ENCODE measurements at places on chromosomes 2 and 18.

DNA sequence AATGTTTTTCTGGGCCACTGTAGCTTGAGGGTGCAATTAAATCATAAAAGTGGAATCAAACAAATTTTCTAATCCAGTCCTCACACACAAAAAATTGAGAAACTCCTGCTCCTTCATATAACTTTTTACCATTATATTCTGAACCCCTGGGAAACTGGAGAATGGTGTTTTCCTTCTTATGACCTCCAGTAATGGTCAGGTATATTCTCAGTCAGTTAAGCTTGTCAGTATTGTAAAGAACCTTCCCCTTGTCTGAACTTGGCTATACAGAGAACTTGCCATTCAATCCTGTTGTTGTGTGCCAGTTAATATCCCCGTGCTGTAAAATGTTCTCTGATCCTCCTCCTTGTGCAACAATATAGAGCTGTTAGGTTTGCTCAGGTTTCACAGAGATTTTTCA lies 39.5 kb downstream of the ZNF804A start:
- DNase-seq = no peak

- no peak for DNase-seq
Observed at GRCh38 chr2:144370937-144371584, 148.9 kb downstream of the ZEB2 start.

DNA sequence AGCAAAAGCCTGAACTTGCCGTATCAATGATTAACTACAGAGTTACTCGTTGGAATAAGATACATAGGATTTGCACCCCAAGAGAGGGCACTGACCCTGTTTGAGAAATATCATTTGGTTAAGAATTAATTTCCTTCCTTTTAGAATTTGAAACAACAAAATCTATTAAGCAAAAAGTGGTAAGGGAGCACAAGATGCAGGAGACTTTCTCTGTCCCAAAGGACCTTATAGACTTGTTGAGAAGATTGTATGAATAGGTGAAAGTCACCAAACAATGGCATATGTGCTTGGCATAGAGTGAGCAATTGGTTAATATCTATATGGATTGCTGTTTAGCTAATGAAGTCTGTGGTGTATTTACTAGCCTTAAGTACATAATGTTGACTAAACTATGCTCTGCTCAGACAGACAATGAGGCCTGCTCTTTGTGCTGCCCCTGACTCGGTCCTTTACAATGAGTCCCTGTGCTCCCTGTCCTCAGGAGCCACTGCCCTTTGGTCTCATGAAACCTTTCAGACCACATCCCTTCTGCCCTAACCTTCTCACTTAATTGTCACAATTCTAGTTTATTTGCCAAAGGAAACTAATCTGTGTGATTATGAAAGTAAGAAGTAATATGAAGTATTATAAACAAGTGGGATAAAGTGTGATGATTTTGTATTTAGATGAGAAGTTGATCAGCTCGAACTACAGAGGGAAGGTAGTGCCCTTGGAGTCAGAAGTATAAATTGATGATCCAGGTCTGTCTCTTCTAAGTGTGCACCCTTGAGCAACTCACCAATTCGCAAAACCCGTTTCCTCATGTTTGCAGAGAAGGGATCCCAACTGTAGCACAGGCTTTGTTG lies 21.2 kb upstream of the HNMT start:
- no peak for DNase-seq

DNA sequence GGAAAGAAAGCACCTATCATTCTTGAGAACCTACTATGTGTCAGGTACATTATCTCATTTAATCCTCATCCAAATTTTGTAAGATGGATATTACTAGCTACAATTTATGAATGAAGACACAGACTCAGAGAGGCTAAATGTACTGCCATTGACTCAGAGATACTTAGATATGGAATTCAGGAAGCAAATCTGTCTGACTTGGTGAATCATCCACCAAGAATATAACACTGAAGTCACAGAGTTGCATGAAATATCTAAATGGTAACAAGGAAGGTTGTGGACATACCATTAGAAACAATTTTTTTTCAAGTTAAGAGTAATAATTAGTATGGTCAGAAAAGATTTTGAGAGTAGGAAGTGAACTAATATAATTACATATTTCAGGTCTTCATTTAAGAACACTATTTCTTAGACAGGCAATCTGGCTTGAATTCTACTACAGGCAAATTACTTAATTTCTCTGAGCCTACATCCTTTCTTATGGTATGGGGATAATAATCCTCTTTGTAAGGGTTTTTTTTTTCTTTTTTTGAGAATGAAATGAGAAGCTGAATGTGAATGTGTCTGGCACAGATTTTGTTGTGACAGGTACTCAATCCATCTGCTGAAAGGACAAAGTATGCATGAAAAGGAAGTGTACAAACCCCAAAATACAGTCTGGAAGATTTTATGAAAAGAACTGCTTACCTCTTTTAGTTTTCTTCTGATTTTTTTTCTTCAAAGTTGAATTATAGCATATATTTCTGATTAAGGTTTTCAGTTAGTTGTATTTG lies 14.8 kb upstream of the C2orf66 start:
- DNase-seq = no peak

DNA sequence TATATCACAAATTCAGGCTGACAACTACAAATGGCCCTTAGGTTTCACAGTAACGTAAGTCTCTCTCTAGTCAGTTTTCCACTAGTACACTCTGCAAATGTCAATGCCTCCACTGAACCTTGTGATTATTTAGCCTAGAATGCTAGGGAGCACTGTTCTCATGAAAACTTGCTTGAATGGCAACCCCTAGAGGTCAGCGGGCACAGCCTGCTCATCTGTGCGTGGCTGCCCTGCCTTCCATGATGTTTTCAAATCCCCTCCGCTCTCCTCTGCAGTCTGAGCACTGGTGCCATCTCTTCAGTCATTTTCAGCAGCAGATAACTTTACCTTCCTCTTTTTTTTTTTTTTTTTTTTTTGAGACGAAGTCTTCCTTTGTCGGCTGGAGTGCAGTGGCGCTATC lies 84.1 kb upstream of the GULP1 start:
- no peak for DNase-seq

DNA sequence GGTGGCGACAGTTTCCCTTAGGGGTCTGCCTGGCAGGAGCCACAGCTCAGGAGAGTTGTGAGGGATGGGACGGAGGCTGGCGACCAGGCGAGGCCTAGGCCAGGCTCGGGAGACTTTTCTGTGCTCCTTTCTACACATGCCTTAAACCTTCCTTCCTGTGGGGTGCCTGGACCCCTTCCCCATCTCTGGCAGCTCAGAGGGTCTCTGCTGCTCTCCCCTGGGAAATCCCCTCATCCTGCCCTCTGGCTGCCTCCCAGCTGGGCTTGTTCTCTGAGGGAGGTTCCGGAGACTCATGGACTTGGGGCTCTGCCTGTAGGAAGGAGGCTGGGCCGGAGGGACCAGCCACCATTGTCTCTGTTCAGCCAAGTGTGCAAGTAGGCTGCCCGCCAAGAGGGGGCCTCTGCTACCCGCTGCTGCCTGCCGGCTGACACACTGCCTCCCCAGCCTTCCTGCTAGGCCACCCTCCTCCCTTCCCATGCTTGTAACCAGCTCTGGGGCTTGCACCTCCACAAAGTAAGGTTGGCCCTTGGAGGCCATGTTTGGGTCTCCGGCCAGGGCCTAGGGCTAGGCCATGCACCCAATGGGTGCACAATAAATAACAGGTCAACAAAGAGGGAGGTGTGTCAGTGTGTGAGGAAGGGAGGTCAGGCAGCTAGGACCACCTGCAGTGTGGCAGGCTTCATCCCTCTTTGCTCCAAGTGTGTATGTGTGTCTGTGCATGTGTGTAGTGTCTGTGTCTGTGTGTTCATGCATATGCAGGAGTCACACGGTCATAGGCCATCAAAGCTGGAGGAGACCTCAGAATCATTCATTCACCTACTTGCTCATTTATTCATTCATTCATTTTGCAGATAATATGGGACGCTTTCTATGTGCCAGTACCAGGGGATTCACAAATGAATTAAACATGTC lies 28.8 kb downstream of the PSD4 start:
- DNase-seq = no peak

DNA sequence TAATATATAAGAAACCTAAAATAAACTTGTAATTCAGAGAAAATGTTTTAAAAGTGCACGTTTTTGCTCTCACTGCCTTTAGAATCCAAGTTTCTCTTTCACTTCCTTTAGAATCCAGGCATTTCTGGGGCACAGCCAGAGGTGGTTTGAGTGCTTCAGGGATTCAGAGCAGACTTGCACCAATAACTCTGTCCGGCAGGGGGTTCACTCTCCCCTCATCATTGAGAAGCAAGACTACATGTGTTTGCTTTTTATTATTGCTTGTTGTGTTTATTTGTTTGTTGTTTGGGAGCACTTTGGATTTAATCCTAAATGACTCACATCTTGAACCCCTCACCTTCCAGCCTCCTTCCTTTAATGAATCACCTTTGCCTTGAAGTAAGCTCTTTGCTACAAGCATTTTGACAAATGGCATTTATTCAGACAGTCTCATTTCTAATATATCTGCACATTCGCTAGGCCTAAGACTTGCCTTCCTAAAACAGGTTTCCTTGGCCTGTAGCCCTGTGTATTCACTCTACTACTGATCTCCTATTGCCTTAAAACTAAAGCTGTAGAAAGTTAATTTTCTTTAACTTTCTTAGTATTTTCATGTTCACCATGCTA lies 233.5 kb upstream of the ATP5MC3 start:
- peak; percentile 20 for DNase-seq

DNA sequence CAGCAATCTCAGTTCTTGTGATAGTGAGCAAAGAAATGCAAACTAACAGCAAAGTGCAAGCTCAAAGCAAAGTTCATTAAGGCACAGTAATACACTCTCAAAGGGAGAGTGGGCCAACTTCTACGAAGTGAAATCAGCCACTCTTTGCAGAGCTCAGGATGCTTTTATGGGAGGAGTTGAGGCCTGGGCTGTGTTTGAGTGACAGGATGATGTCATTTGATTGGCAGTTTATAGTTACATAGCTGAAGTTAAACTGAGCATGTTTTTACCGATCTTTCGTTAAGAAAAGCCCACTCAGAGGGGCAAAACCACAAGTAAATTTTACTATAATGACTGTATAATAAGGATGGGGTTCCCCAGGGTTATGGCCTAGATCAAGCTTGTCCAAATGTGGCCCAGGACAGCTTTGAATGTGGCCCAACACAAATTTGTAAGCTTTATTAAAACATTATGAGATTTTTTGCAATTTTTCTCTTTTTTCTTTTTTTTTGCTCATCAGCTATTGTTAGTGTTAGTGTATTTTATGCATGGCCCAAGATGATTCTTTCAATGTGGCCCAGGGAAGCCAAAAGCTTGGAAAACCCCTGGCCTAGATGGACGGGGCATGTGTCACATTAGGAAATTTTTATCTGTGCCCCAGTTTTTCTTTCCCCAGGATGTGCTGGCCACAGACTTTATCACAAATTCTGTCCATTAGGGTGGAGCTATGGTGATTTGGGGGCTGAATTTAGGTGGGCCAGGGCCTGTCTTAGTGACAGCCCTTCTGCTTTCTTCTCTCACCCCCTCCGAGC lies 8.3 kb upstream of the DNAH7 start:
- DNase-seq = no peak

DNA sequence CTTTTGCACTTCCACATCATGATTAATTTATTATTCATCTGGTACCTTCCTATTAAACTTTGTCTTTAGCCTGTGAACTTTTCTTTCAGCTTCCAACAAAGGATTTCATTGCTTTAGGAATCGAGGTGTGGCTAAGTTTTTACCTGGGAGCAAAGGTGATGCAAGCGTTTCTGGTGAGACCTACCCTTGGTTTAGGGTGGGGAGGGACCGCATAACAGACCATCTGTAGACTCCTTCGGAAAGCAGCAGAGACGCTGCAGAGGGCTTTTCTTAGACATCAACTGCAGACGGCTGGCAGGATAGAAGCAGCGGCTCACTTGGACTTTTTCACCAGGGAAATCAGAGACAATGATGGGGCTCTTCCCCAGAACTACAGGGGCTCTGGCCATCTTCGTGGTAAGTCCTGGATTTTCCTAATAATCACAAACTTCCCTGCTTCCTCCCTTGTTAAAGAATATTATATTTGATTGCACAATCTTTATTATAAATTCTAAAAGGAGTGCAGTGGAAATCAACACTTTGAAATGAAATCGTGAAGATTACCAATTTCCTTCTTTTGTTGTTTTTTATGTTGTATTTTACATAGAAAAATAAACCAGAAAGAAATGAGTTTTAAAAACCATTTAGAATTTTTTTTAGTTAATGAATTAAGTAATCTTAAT lies at the start of gene DSG3:
Gene DSG3, plus strand, starts transcription at position 212 of the 662 bp plus-strand sequence. Its CDS starts 137 bp downstream, at position 349.
- no peak for DNase-seq

DNA sequence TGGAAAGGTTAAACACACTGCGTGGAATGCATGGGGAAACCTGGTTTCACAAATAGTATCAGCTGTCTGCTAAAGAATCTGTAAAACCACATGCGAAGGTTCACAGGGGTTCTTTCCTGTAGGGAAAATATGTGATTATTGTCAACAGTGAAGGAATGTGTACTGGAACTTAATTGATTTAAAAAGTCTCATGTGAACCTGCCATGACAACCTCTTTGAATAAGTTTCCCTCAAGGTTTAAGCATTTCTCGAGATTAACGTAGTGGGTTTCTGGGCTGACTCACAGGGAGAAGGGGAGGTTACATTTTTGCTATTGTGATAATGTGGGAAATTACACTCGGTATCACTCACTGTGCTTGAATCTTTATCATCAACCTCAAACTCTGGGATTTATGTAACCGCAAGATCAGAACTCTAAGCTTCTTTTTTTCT lies 28.2 kb upstream of the IL1R1 start:
- DNase-seq = no peak

- no peak for DNase-seq
Observed at GRCh38 chr18:70151614-70152013, 53.9 kb downstream of the RTTN start.

GRCh38 chr2:187017438-187017837 lies 168.5 kb upstream of the ZSWIM2 start:
- DNase-seq = no peak

DNA sequence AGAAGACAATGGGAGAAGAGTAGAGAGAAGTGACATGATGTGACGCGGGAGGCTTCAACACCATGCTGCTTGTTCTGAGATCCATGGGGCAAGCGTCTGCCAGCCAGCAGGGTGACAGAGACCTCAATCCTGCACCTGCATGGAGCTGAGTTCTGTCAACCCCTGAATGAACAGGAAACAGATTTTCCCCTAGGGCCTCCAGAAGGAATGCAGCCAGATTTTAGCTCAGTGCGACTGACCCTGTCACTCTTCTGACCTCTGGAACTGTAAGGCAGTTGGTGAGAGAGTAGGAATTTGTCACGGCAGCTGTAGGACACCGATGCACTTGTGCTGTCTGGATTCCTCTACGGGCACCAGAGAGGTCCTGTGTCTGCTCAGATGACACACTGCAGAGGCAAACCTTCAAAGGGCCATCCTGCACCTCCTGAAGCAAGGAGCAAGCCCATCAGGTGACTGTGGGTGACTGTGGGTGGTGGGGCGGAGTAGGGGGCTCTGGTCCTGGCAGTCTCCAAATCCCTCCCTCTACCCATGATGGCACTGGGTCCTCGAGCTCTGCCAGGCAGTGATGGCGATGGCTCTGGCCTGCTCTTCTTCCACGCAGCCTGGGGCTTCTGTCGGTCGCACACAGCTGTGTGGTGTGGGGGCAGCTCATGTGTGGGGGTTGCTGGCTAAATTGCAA lies 194.3 kb upstream of the TWIST2 start:
- DNase-seq = no peak

Data from CD4-positive, alpha-beta T cell (primary cell).